ENCODE measurements at places on chromosomes 4 and X. TPM values are rescaled to one million over a fixed set of nuclear protein-coding genes. Genes with fewer than 3 reads are reported as not detected.

Gene CLCN5
- total RNA-seq = 4.6 TPM

Gene AR
- total RNA-seq = 4.8 TPM

Gene SULT1B1
- total RNA-seq = 2.6 TPM

Gene SPATA18
- total RNA-seq = 14.3 TPM

Gene HSFX3
- not detected for total RNA-seq

Gene CXorf49
- total RNA-seq = not detected

Gene USO1
- 117 TPM for total RNA-seq

Gene PAGE2B
- not detected for total RNA-seq

Gene RASGEF1B
- total RNA-seq = not detected

Gene PPBP
- not detected for total RNA-seq

Gene ITM2A
- not detected for total RNA-seq

Gene TAPT1
- total RNA-seq = 16.8 TPM

Gene GAGE13
- total RNA-seq = not detected

Gene SPANXD
- total RNA-seq = not detected

GRCh38 chr4:11866391-11866790 is 437.7 kb upstream of the HS3ST1 start:
- DNase-seq = no peak
- no peaks in the 10 kb centered on the region for H3K4me1 ChIP-seq
- H3K27ac ChIP-seq = no peak overlapping the region

DNA sequence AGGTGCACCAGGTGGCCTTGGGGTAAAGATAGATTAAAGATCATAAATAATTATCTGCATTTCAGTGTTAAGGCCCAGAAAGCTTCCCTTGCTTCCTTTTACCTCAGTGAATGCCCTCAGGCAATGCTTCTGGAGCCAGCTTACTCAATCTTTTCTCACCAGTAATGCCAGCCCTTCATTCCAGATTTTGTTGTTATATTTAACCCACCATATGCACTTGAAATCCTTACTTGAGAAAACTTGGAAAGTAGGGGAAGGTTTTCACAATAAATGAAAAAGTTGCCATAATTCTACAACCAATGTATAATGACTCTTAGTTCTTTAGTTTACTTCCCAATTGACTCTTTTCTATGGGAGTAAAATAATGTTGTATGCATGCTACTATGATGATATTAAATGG is 17.1 kb upstream of the PBDC1 start:
- H3K27ac ChIP-seq = no peak overlapping the region
- H3K27me3 ChIP-seq = no peaks in the 10 kb centered on the region
- no peak for DNase-seq
- no peak overlapping the region for H3K4me3 ChIP-seq

GRCh38 chrX:108380222-108380621 is 58.0 kb downstream of the COL4A6 start:
- no peaks in the 10 kb centered on the region for H3K4me1 ChIP-seq
- no peaks in the 10 kb centered on the region for H3K27me3 ChIP-seq
- H3K36me3 ChIP-seq = no peaks in the 10 kb centered on the region
- DNase-seq = no peak
- H3K4me3 ChIP-seq = no peak overlapping the region

- H3K4me3 ChIP-seq = no peak overlapping the region
- H3K36me3 ChIP-seq = no peaks in the 10 kb centered on the region
- H3K27ac ChIP-seq = no peak overlapping the region
Observed at GRCh38 chrX:117511379-117511778, 605.2 kb downstream of the KLHL13 start.

GRCh38 chr4:111066001-111066400 is 443.1 kb upstream of the PITX2 start:
- peak; percentile 65 for DNase-seq
- peak overlapping the region; percentile 88 for H3K27ac ChIP-seq
- H3K4me3 ChIP-seq = no peak overlapping the region
- peaks cover 45% of the 10 kb centered on the region for H3K4me1 ChIP-seq
- no peaks in the 10 kb centered on the region for H3K27me3 ChIP-seq

DNA sequence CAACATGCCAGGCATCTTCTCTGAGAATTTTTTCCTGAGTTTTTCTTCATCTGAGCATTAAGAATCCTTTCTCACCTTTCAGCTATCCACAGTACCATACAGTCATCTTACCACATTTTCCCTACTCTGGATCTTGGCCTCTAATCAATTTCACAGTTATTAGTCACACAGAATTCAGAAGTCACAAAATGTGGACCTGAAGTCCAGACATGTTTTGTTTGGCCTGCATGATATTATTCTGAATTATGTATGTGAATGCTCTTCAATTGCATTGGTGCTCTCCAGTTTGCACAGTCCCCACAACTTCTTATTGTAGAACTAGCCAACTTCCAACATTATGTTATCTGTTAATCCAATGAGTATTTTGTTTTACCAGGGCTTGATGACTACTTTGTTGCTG is 102.3 kb upstream of the GRIA3 start:
- no peaks in the 10 kb centered on the region for H3K27me3 ChIP-seq
- peaks cover 46% of the 10 kb centered on the region for H3K4me1 ChIP-seq
- H3K4me3 ChIP-seq = no peak overlapping the region

- DNase-seq = no peak
- peaks cover 11% of the 10 kb centered on the region for H3K4me1 ChIP-seq
- H3K36me3 ChIP-seq = peaks cover 53% of the 10 kb centered on the region
- H3K27me3 ChIP-seq = no peaks in the 10 kb centered on the region
Observed at GRCh38 chr4:24544208-24544988, 40.0 kb downstream of the DHX15 start.

DNA sequence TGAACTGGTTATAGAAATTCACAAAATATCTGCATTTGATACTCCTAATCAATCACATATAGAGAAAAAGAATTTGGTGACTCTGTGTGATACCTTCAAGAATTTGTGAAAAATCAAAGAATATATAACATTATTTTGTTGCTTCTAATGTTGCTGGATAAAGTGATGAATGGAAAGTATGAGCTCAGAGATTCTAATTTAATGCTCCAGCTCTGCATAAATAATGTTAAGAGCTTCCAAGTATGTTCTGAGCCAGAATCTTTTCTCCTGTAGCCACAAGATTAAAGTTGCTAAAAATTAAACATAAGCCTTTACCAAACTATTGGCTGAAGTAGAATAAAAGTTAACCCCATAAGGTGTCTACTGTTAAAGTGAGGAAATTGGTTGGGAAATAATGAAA is 294.7 kb upstream of the CT83 start:
- H3K27me3 ChIP-seq = no peaks in the 10 kb centered on the region
- no peak for DNase-seq
- no peaks in the 10 kb centered on the region for H3K36me3 ChIP-seq
- no peak overlapping the region for H3K27ac ChIP-seq
- no peaks in the 10 kb centered on the region for H3K4me1 ChIP-seq
- H3K4me3 ChIP-seq = no peak overlapping the region

DNA sequence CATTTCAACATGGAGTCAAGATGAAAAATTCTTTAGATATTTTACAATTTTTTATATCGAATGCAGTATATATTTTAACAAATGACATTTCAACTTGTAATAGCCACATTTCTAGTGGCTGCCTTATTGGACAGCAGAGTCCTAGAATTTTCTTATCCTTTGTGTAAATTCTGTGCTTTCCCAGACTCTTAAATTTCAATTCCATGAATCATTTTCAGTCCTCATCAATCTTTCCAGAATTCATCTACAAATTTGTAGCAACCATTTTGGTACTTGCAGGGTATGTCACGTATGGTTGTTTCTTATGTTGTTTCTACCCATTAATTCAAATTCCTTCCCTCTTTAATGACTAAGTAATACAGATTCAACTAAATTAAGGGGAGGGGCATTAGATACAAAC is 2.7 kb downstream of the PAICS start:
- no peak overlapping the region for H3K27ac ChIP-seq
- peaks cover 20% of the 10 kb centered on the region for H3K36me3 ChIP-seq
- H3K4me3 ChIP-seq = no peak overlapping the region
- peak; percentile 34 for DNase-seq

DNA sequence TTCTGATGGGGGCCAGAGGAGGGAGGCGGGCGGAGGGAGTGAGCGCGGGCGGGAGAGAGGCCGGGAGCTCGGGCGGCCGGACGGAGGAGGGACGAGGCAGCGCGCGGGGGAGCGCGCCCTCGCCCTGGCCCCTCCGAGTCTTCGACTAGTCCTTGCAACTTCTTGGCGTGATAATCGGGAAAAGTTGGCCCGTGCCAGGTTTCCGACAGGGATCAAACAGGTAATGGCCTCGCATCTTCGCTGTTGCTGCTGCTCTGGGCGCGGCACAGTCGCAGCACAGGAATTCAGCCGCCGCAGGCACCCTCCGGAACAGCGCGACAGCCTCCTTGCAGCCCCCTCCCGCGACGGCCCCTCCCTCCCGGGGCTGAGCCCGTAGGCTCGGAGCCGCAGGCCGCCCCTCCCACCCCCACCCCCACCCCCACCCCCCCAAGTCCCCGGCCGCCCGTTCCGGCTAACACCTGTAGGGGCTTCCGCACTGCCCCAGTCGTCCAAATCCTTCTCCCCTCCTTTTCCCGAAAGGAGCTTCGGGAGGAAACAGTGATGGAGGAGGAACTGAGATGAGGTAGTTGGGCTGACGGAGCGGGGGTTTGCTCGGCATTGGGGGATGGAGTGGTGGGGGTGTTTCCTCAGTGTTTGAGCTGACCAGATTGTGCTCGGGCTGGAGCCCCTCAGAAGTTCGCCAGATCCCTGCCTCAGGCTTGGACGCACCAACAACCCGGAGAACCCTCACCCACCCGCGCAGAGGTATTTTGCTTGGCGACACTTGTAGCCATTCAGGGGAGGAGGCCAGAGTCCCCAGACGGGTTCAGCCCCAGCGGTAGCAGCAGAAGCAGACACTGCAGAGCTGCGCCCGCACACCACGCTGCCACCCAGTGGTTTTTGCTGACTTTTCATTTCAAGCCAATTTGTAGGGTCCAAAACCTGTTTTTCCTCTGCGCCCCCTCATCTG is at the start of gene FGF13:
Gene FGF13 (minus strand): TSS at position 319 of the 949 bp plus-strand sequence. CDS start 714 bp downstream, outside the sequence.
- no peaks in the 10 kb centered on the region for H3K36me3 ChIP-seq
- H3K4me1 ChIP-seq = no peaks in the 10 kb centered on the region
- peak within 1 kb of the TSS; percentile 70 for H3K4me3 ChIP-seq

- no peak overlapping the region for H3K4me3 ChIP-seq
- H3K27me3 ChIP-seq = no peaks in the 10 kb centered on the region
- no peak overlapping the region for H3K27ac ChIP-seq
- no peaks in the 10 kb centered on the region for H3K36me3 ChIP-seq
- no peak for DNase-seq
Observed at GRCh38 chr4:22487328-22487727, 28.5 kb downstream of the ADGRA3 start.

DNA sequence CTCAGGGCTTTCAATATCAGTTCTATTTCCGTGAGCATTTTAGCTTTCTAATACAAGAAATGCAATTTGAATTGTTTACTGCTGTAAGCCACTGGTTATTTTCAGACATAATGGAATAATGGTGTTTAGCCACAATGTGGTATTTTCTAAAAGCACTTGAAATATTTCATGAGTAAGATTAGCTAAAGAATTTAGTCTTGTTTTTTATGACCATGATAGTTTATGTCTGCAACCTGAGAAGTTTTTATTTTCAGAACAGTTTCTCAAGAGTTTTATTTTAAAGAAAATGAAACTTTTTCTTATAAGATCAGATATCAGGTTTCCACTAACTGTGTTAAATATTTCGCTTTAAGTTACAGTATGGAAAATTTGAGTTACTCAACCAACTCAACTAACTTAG is 60.2 kb downstream of the SLIT2 start:
- DNase-seq = peak; percentile 29
- no peaks in the 10 kb centered on the region for H3K36me3 ChIP-seq
- no peak overlapping the region for H3K27ac ChIP-seq
- H3K4me1 ChIP-seq = peaks cover 12% of the 10 kb centered on the region
- no peak overlapping the region for H3K4me3 ChIP-seq

DNA sequence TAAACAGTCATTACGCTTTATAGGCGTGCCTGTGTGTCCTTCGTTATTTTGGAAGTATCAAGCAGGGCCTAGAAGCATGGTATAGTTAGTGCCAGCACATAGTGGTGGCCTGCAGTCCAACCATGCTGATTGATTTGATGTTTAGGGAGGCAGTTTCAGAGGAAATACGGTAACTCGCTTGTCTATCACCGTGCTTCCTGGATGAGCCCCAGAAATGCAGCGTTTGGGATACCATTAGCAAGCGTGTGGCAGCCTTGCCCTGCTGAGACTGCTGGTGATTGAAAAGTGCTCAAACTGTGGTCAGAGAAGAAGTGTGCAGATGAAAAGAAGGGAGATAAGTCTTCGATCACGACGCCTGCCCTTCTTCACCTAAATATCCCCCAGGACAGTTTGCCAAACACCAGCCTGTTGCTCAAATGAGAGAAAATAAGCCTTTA is 158.4 kb downstream of the CHIC2 start:
- DNase-seq = peak; percentile 73
- no peaks in the 10 kb centered on the region for H3K36me3 ChIP-seq
- peaks cover 40% of the 10 kb centered on the region for H3K4me1 ChIP-seq
- H3K4me3 ChIP-seq = peak overlapping the region; percentile 71
- H3K27ac ChIP-seq = peak overlapping the region; percentile 19

DNA sequence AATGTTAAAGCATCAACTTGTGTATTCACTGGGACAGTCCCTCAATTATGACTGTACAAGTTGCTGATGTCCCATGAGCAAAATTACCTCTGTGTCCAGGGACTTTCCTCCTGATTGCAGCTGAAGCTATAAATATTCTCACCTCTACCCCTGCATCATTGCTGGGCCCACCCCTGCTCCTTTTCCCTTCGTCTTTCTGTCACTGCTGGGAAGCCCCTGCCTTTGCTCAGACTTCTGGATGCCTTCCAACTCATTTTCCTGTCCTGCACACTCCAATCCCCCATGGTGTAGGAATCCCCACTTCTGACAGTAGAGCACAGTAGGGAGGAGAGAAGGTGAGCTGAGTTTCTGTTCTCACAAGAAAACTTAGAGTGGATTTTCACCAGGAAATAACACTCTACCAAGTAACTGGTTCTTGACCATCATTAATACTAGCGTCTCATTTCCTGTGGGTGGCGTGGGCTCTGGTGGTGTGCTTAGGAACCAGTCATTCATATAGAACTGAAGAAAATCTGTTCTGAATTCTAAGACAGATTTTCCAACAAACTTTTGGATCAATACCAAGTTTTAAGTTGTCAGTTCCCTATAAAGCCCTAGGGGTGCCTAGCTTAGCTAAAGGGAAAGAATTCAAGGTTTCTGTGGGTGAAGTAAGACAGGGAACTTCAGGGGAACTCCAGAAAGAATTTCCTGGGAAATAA is 136.2 kb upstream of the MED14 start:
- peak; percentile 36 for DNase-seq
- no peak overlapping the region for H3K4me3 ChIP-seq
- no peak overlapping the region for H3K27ac ChIP-seq
- no peaks in the 10 kb centered on the region for H3K27me3 ChIP-seq

DNA sequence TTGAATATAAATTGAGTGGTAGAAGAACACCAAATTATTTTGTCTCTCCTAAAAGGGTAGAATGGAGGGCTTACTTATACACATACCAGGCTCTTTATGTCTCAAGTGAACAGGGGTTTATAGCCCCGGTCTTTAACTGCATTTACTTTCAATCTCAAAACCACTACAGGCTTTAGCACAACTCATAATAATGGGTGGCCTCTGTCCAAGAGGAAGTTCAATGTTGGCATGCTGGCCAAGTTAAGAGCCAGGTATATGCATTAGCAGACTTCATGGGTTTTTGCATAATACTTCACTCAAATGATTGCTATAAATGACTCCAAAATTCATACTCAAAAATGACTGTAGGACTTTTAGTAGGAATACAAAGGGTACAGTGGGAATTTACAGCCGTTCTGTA is 118.5 kb upstream of the OTUD4 start:
- H3K36me3 ChIP-seq = no peaks in the 10 kb centered on the region
- H3K4me1 ChIP-seq = peaks cover 38% of the 10 kb centered on the region
- no peak for DNase-seq
- H3K4me3 ChIP-seq = no peak overlapping the region
- H3K27me3 ChIP-seq = no peaks in the 10 kb centered on the region

GRCh38 chr4:85372966-85373365 is 102.0 kb upstream of the ARHGAP24 start:
- H3K4me1 ChIP-seq = no peaks in the 10 kb centered on the region
- H3K27ac ChIP-seq = no peak overlapping the region
- H3K36me3 ChIP-seq = no peaks in the 10 kb centered on the region
- H3K4me3 ChIP-seq = no peak overlapping the region

Measured in GM23248 (cell line).